NCI-H1092 (cell line): ENCODE measurements at places on chromosomes 7 and 10.

GRCh38 chr7:96426027-96426426 lies 104.1 kb upstream of the SLC25A13 start:
- DNase-seq = no peak

- no peak for DNase-seq
Measured at GRCh38 chr7:121397822-121398221, 1.7 kb upstream of the FAM3C start.

DNA sequence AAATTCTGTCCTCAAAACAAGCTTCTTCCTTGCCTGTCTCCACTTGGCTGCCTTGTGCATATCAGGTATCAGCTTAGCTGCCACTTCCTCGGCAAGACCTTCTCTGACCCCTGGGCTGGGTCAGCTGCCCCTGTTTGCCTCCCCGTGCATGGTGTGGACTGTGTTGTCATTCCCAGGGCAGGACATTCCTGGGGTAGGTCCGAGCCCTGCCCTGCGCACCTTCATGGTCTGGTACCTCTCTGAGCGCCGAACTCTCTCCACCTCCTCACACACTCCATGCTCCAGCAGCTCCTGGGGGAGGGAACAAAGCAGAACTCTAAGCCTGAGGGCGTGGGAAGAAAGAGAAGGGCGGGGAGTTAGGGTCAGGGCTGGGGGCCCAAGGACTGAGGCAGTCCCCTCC lies 3.8 kb downstream of the POLM start:
- no peak for DNase-seq

DNA sequence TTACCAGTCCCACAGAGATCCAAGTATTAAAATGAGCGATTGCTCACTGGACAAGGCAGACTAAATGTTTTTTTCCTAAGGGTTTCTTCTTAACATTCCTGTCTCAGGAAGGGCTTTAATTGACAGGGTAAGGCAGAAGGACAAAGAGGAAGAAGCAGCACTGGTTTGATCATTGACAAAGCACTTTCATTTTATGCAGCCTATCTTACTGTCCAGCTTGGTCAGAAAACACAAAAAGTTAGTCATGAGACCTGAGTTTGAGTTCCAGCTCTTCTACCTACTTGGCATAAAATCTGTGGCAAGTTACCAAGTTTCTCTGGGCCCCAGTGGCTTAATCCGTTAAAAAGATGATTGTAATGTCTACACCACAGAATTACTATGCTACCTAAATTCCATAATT lies 458.5 kb downstream of the GFRA1 start:
- no peak for DNase-seq

GRCh38 chr10:97046456-97047082 lies 139.2 kb downstream of the SLIT1 start:
- no peak for DNase-seq

- no peak for DNase-seq
Measured at GRCh38 chr10:106577266-106577665, 587.2 kb downstream of the SORCS1 start.

DNA sequence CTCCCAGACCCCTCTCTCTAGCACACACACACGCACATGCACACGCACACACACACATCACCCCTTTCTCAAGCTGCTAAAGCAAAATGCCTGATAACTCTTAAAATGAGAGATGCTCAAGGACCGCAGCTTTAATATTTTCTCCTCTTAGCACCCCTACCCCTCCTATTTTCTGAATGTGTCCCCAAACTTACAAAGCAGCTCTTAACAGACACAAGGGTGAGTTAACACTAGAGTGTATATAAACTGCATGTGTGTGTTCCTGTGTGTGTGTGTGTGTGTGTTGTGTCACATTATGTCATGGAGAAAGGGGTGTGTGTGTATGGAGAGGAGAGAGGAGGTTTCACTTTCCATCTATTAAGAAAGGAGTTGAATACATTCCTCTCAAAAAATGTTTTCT lies 1.3 kb downstream of the PTN start:
- DNase-seq = no peak

DNA sequence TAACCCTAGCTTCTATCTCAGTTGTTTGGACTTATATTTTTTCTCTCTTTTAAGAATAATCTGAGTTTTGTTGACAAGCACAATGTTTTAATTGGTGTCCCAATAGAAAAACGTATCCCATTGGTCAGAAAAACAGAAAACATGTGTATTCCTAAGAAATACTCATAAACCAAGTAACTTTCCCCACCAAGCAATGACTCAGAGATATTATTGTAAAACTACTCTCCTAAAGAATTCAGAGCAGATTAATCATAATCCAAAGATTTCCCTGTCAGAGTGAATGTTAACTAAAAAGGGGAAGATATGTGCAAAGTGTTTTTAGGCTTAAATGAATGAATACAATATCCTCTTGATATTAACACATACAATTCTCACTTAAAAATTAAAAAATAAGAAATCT lies 29.4 kb upstream of the MBL2 start:
- no peak for DNase-seq

DNA sequence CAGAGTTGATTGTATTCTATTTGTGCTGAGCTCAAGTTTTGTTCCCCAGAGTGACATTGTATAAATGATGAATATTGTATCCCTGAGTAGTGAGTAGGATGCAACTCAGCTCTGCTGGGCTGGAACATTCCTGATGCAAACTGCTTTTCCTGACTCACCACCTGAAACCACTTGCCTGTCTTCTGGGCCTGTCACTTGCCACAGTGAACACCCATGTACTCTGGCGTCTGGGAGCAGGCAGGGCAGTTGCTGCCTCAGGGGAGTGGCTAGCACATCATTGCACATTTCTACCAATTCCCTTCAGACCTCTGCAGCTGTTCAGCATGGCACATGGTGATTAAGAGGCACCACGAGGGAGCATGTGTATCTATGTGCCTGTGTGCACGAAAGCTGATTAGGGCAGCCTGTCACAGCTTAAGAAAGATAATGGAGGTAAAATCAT lies 157.3 kb downstream of the SND1 start:
- no peak for DNase-seq

DNA sequence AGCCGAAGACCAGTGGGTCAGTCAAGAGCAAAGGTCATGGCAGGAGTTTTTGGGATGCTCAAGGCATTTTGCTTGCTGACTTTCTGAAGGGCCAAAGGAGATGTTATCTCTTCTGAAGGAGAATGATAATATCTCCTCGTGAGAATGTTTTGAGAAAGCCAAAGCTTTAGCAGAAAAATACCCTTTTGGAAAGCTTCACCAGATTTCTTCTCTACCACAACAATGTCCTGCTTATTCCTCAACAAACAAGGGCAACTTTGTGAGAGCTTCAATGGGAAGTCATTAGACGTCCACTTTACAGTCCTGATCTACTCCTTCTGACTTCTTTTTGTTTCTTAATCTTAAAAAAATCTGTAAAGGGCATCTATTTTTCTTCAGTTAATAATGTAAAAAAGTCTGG lies 132.8 kb upstream of the DNAJB12 start:
- DNase-seq = no peak
